Activated CD4-positive, alpha-beta T cell treated with anti-CD3 and anti-CD28 coated beads, Interleukin-2, amount 10 ng/mL, durations not matched to agents 24 days and 14 days (primary cell): ENCODE measurements at places on chromosomes 11 and 22.
A peak's percentile ranks its signal among the peaks of the same experiment; 100 is the strongest.

DNA sequence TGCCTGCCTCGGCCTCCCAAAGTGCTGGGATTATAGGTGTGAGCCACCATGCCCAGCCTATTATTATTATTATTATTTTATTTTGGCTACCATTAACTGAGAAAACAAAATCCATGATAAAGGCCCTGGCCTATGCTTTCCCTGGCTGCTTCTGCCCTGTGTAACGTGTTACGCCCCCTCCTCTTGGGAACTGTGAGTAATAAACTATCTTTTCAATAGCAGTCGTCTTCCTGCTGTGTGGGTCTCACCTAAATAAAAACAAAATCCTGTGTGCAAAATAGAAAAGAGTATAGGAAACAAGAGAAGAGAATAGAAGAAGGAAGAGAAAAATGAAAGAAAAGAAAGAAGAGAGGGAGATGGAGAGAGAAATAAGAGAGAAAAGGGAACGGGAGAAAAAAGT lies 237.0 kb downstream of the MIAT start:
- peaks cover 7% of the 10 kb centered on the region for H3K4me1 ChIP-seq
- H3K36me3 ChIP-seq, result no peaks in the 10 kb centered on the region
- peak overlapping the region; percentile 50 for H3K27ac ChIP-seq

DNA sequence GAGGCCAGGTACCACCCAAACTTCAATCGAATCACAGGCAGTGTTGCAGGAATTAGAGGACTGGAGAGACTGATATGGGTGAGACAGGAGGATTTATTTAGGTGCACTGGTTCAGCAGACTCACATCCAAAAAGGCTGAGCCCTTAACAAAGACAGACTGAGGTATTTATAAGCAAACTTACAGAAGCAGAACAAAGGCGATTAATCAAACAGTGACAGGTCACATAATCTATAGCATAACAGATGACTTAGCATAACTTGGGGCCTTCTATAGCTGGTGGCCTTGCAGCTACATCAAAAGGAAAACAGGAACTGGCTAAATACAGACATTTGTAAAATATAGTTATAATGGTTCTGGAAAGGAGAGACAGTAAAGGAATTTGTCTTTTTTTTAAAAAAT lies 2.1 kb downstream of the APOBEC3B start:
- H3K4me1 ChIP-seq, result peaks cover 68% of the 10 kb centered on the region
- peak overlapping the region; percentile 8 for H3K4me3 ChIP-seq
- no peak for DNase-seq
- peaks cover 34% of the 10 kb centered on the region for H3K36me3 ChIP-seq

DNA sequence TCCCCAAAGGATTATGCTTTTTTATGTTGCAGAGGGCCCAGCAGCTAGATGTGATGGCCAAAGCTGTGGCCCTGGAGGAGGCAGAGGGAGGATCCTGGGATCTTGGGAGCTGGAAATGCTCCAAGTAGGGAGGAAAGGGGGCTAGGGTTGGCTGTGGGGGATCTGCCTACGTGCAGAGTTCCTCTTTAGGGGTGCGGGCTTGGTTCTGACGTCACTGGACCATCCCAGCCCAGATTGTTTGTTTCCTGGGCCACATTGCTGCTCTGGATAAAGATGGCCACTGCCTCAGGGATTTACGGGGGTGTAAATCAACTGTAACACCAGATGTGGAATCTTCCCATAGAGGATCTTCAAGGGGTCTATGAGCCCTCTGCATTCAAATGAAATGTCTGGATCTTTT lies 110.3 kb upstream of the SYT13 start:
- H3K27me3 ChIP-seq, result peaks cover 1% of the 10 kb centered on the region
- DNase-seq, result no peak
- no peak overlapping the region for H3K27ac ChIP-seq
- H3K4me3 ChIP-seq, result no peak overlapping the region

DNA sequence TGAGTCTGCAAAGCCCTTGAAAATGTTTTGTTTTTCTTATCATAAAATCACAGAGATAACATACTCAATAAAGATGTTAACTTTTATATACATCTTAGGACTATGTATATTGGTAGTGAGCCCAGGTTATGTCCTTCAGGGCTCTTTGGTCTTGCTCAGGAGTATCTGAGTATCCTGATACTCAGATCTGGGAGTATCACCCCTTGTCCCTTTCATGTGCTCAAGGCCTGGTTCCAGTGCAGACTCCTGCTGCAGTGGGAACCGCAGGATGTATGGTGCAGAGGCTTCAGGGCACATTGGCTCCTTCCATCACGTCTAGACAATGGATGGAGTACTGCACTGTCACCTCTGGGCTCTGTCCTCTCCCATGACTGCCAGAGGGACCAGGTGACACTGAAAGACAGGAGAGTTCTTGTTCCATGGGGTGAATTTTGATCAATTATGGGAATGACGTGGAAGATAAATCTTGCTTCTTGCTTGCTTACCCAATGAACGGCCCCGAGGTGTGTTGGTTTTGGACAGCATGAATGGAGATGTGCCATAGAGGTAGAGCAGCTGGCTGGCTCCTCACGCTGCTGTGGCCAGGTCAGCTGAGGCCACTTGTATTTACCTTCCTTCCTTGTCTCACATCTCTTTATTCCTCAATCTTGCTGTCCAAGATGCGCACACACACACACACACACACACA lies 215.5 kb downstream of the ARHGAP42 start:
- no peaks in the 10 kb centered on the region for H3K27me3 ChIP-seq
- H3K4me3 ChIP-seq, result no peak overlapping the region
- H3K4me1 ChIP-seq, result no peaks in the 10 kb centered on the region

GRCh38 chr11:13762718-13763117 lies 94.2 kb downstream of the FAR1 start:
- no peak overlapping the region for H3K4me3 ChIP-seq
- no peak for DNase-seq
- H3K27me3 ChIP-seq, result peaks cover 11% of the 10 kb centered on the region

- H3K4me3 ChIP-seq, result no peak overlapping the region
- no peak overlapping the region for H3K27ac ChIP-seq
- no peaks in the 10 kb centered on the region for H3K27me3 ChIP-seq
- peaks cover 3% of the 10 kb centered on the region for H3K4me1 ChIP-seq
These were observed 120.0 kb downstream of the CADM1 start for GRCh38 chr11:115384236-115384635.
